Activated T-helper 2 cell treated with anti-CD3 and anti-CD28 coated beads, Interferon-gamma antibody, Interleukin-2, Interleukin-4, amounts not matched to agents 10 μg/mL and 5 μg/mL and 100 μg/mL, durations not matched to agents 14 hours and 24 hours and 36 hours (primary cell): ENCODE measurements at places on chromosomes 1 and 21. TPM values are rescaled to one million over a fixed set of nuclear protein-coding genes. Genes with fewer than 3 reads are reported as not detected.

DNA sequence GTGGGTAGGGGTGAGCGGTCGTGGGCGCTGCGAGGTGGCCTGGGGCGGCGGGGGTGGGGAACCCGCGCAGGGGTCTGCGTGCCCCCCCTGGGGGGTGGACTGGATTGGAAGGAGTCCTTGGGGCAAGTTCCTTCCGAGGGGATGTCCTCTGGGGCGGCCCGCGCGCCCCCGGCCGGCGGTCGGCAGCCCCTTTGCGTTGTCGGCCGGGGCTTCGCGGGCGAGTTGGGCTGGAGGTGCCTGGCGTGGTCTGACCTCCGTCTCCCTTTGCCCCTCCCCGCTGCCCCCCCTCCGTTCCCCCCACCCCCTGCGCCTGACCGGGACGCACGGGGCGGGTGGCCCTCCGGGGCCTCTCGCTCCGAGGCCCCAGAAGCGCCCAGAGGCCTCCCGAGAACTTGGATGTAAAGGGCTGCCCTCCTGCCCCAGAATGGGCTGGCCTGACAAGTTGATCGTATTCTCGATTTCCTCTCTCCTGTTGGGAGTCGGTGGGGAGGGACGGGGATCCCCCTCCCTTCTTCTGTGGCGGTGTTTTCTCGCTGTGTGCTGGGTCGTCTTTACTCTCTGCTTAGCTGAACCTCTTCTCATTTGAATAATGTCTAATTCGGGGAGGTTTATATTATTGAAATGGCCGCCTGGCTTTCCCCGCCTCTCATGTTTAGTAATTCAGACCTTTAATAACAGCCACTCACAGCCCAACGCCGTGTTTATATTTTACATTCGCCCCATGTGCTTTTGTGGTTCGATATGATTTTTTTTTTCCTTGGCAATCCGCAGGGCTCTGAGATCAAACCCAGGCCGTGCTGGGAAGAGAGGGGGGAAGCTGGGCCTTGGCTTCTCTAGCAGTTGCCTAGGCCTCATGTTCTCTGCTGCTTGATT is 1.3 kb downstream of the POU2F1 start:
- peak overlapping the region; percentile 97 for H3K27ac ChIP-seq
- H3K4me3 ChIP-seq: peak overlapping the region; percentile 93
- peaks cover 6% of the 10 kb centered on the region for H3K36me3 ChIP-seq
- H3K27me3 ChIP-seq: peaks cover under 1% of the 10 kb centered on the region
- peaks cover 31% of the 10 kb centered on the region for H3K4me1 ChIP-seq

- no peak for DNase-seq
- peaks cover 3% of the 10 kb centered on the region for H3K4me1 ChIP-seq
- no peak overlapping the region for H3K27ac ChIP-seq
- H3K36me3 ChIP-seq: peaks cover 3% of the 10 kb centered on the region
- no peak overlapping the region for H3K4me3 ChIP-seq
Measured at GRCh38 chr1:112981426-112981825, 25.4 kb upstream of the SLC16A1 start.

- H3K27me3 ChIP-seq: no peaks in the 10 kb centered on the region
- no peak overlapping the region for H3K4me3 ChIP-seq
- H3K36me3 ChIP-seq: peaks cover 3% of the 10 kb centered on the region
- H3K27ac ChIP-seq: no peak overlapping the region
Measured at GRCh38 chr1:1092149-1092855, 18.2 kb upstream of the RNF223 start.

DNA sequence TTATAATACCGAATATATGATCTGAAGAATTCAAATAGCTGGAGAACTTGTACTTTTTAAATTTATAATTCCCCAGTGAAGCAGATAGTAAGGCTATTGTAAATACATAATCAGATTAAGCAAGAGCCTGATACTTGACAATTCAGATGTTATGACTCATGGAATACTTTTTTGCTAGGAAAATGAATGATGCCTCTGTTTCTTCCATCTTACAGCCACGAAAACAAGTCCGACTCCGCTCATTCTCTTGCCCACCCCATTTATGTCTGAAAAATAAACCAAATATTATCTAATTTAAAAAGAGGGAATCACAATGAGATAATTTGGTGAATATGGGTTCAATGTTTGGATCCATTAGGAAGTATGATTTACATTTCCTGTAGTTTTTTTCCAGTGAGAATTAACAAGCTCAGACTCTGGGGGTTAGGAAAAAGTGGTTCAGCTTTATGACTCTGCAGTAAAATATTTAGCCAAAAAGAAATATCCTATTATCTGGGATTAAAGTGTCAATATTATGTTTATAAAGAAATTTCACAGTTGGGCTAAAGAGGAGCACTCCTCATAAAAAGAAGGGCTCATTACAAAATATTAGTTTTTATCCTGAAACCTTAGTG is 50.4 kb upstream of the DAB1 start:
- no peaks in the 10 kb centered on the region for H3K27me3 ChIP-seq
- no peak overlapping the region for H3K4me3 ChIP-seq
- no peak for DNase-seq
- H3K4me1 ChIP-seq: no peaks in the 10 kb centered on the region

GRCh38 chr1:227733751-227734545 is 1.2 kb downstream of the JMJD4 start:
- peak overlapping the region; percentile 96 for H3K4me3 ChIP-seq
- H3K27me3 ChIP-seq: no peaks in the 10 kb centered on the region
- DNase-seq: no peak
- peaks cover 22% of the 10 kb centered on the region for H3K36me3 ChIP-seq
- H3K4me1 ChIP-seq: peaks cover 23% of the 10 kb centered on the region
- peak overlapping the region; percentile 87 for H3K27ac ChIP-seq

GRCh38 chr1:36095760-36096405 is 7.2 kb downstream of the ADPRS start:
- no peaks in the 10 kb centered on the region for H3K27me3 ChIP-seq
- H3K27ac ChIP-seq: no peak overlapping the region
- H3K4me3 ChIP-seq: no peak overlapping the region
- no peak for DNase-seq
- H3K36me3 ChIP-seq: peaks cover 40% of the 10 kb centered on the region

DNA sequence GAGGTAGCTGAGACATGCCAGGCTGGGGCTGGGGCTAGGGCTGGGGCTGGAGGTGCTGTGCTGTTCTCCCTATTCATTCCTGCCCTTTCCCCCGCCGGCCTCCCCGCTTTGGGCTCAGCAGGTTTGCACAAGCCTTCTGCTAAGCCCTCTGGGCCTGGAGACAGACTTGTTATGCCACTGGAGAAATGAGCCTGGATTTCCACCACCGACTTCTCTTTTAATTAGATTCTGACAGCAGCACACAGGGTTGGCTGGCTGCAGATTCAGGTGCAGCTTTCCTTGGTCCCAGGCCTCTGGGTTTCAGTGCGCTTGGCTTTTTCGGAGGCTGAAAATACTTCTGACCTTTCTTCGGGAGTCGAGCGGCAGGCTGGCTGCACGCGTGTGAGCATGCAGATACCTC is 71.5 kb upstream of the ACTL8 start:
- H3K4me1 ChIP-seq: no peaks in the 10 kb centered on the region
- no peak overlapping the region for H3K27ac ChIP-seq
- H3K36me3 ChIP-seq: no peaks in the 10 kb centered on the region
- H3K4me3 ChIP-seq: no peak overlapping the region
- H3K27me3 ChIP-seq: no peaks in the 10 kb centered on the region

DNA sequence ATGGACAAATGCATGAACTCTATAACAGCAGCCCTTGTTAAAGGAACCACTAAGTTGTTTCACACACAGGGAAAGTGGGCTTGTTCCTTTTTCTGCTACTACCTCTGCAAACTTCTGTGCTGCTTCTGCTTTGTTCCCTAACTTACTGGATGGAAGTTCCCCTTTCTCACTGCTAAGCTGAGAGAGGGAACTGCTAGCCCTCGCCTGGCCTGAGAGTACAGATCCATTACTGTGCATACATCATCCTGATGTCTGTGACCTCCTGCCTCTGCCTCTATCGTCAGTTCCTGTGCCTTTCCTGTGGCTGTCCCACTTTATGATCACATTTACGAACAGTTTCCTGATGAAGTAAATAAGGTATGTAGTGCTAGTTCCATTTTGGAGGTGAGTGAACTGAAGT is 3.5 kb downstream of the GNAT2 start:
- DNase-seq: no peak
- H3K4me3 ChIP-seq: no peak overlapping the region
- peaks cover 11% of the 10 kb centered on the region for H3K27me3 ChIP-seq

DNA sequence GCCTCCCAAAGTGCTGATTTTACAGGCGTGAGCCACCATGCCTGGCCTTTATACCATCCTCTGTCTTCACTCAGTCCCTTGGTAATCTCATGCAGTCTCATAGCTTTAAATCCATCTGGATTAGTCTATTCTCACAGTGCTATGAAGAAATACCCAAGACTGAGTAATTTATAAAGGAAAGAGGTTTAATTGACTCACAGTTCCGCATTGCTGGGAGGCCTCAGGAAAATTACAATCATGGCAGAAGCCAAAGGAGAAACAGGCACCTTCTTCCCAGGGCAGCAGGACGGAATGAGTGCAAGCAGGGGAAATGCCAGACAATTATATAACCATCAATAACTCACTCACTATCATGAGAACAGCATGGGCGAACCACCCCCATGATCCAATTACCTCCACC is 49.1 kb upstream of the CPLANE2 start:
- no peak for DNase-seq
- H3K4me1 ChIP-seq: peaks cover 2% of the 10 kb centered on the region
- H3K36me3 ChIP-seq: peaks cover 16% of the 10 kb centered on the region
- no peaks in the 10 kb centered on the region for H3K27me3 ChIP-seq
- no peak overlapping the region for H3K4me3 ChIP-seq

GRCh38 chr1:36520771-36521420 is 38.2 kb upstream of the CSF3R start:
- H3K4me1 ChIP-seq: peaks cover 2% of the 10 kb centered on the region
- DNase-seq: no peak
- H3K27me3 ChIP-seq: no peaks in the 10 kb centered on the region
- H3K4me3 ChIP-seq: no peak overlapping the region
- H3K36me3 ChIP-seq: no peaks in the 10 kb centered on the region

DNA sequence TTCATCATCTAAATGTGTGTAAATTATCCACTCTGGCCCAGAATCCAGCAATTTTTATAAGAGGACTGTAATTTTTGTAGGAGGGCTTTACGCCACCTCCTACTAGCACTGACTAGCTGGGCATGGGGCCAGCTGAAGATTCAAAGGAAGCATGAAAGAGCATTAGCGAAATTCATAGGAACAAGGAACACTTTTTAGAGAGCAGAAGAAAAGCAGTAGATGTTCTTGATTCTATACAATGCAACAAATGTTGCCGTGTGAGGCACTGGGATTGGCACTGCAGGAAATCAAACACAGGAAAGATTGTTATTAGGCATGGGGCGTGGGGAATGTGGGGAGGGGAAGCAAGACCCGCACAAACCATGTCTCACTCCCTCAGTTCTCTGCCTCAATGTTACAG is 58.4 kb upstream of the PARP1 start:
- no peak for DNase-seq
- no peaks in the 10 kb centered on the region for H3K36me3 ChIP-seq
- no peak overlapping the region for H3K27ac ChIP-seq
- H3K4me3 ChIP-seq: no peak overlapping the region
- H3K4me1 ChIP-seq: no peaks in the 10 kb centered on the region

- no peak overlapping the region for H3K4me3 ChIP-seq
- H3K27me3 ChIP-seq: no peaks in the 10 kb centered on the region
- H3K4me1 ChIP-seq: peaks cover 2% of the 10 kb centered on the region
- H3K36me3 ChIP-seq: no peaks in the 10 kb centered on the region
- DNase-seq: no peak
Measured at GRCh38 chr1:48493970-48494769, 22.2 kb upstream of the SPATA6 start.

DNA sequence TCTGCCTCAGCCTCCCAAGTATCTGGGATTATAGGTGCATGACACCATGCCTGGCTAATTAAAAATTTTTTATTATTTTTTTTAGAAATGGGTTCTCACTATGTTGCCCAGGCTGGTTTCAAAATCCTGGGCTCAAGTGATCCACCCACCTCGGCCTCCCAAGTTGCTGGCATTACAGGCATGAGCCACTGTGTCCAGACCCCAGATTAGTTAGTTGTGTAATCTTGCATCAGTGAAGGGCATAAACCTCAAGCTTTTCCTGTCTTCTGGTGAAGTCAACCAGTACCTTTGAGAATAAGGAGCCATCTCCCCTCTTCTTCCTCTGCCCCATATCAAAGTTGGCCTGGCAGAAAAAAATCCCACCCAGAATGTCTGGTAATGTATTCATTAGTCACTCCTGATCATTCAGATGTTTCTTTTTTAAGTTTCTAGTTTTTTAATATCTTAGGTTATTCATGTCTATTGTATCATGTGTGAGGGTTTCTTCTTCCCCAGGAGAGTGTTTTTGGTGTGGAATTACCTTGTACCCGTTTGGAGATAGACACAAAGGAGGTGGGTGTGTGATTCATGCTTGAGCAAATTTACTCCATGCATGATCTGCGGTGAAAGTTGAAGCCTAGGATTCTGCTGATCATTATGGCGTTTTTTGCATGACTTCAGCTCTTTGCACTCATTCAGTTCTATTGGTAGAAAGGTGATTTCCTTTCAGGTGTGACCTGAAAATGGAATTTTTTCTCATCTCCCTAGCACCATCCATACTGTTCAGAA is 144.0 kb downstream of the FMN2 start:
- no peaks in the 10 kb centered on the region for H3K36me3 ChIP-seq
- H3K27me3 ChIP-seq: no peaks in the 10 kb centered on the region
- H3K4me3 ChIP-seq: no peak overlapping the region
- DNase-seq: no peak
- no peak overlapping the region for H3K27ac ChIP-seq

GRCh38 chr1:208329300-208329699 is 85.1 kb upstream of the PLXNA2 start:
- H3K4me3 ChIP-seq: no peak overlapping the region
- no peak overlapping the region for H3K27ac ChIP-seq
- H3K27me3 ChIP-seq: no peaks in the 10 kb centered on the region
- H3K4me1 ChIP-seq: no peaks in the 10 kb centered on the region
- H3K36me3 ChIP-seq: no peaks in the 10 kb centered on the region

- H3K27me3 ChIP-seq: no peaks in the 10 kb centered on the region
- no peak overlapping the region for H3K4me3 ChIP-seq
- no peak for DNase-seq
- H3K36me3 ChIP-seq: no peaks in the 10 kb centered on the region
- H3K4me1 ChIP-seq: no peaks in the 10 kb centered on the region
Measured at GRCh38 chr1:245298781-245299180, 144.0 kb downstream of the KIF26B start.

DNA sequence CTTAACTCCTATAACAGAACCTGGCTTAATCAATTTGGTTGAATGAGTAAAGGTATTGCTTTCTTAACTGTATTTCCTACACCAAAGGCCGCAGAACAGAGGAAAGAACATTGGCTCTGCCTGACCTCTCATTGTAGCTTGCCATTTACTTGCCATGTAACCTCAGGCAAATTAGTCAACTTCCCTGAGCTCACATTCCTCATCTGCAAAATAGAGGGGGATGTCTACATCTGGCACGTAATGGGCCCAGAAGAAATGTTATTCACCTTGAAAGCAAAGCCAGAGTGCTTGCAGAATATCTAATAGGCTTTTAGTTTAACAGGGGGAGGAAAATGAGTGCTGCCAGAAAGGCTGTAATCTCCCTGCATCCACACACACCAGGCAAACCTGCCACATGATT is 44.3 kb downstream of the LAMC2 start:
- DNase-seq: no peak
- H3K27ac ChIP-seq: no peak overlapping the region
- H3K27me3 ChIP-seq: peaks cover 2% of the 10 kb centered on the region
- H3K4me3 ChIP-seq: no peak overlapping the region
- H3K36me3 ChIP-seq: no peaks in the 10 kb centered on the region

The TTC34 gene
- 0.94 and 1.1 TPM in 2 replicates for total RNA-seq

The AMY1C gene
- total RNA-seq: not detected in 2 replicates

The SLC2A5 gene
- total RNA-seq: not detected in 2 replicates

The NPHS2 gene
- total RNA-seq: not detected in 2 replicates

The ATP13A2 gene
- 47.6 and 50.2 TPM in 2 replicates for total RNA-seq

The TPTE gene
- not detected in 2 replicates for total RNA-seq

The TNNT2 gene
- total RNA-seq: not detected in 2 replicates

The KRTAP12-2 gene
- not detected in 2 replicates for total RNA-seq

The DENND2C gene
- 0.21 and 0.30 TPM in 2 replicates for total RNA-seq

The FCRL1 gene
- total RNA-seq: not detected in 2 replicates

The PNRC2 gene
- total RNA-seq: 111 and 137 TPM in 2 replicates

The TPM3 gene
- 696 and 759 TPM in 2 replicates for total RNA-seq
